ENCODE measurements at places on chromosomes 2 and 18.

GRCh38 chr2:218516614-218517013, 51.5 kb downstream of the USP37 start:
- peak; percentile 21 for DNase-seq

GRCh38 chr2:215948051-215948450, 65.3 kb downstream of the MREG start:
- DNase-seq = no peak

GRCh38 chr2:134675314-134675713, 43.5 kb downstream of the TMEM163 start:
- no peak for DNase-seq

DNA sequence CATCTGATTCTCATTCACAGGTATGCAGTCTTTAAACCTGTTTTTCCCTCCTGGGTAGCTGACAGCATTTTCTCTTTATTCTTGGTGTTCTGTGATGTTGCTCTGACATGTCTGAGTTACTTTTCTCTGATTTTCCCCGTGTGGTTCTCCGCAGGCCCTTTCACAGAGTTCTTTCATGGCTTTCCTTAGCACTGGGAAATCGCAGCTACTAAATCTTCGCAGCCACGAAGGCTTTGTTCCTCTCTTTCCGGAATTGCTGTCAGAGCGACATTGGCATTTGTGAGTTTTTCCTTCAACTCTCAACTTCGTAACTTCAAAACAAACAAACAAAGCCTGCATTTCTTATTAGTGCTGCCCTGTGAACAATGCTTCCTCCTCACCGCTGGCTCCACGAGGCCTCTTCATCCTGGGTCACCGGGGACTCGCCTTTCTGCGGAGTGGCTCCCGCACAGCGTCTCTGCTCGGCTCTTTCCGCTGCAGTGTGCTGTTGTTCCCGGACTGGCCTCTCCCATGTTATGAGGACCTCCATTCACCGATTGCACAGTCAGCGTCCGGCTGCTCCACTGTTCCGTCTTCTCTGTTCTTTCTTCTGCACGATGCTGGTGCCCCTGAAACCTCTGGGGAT, 16.1 kb downstream of the COLEC11 start:
- no peak for DNase-seq

- no peak for DNase-seq
These were observed 900.8 kb upstream of the CELF4 start for GRCh38 chr18:38466426-38466825.

DNA sequence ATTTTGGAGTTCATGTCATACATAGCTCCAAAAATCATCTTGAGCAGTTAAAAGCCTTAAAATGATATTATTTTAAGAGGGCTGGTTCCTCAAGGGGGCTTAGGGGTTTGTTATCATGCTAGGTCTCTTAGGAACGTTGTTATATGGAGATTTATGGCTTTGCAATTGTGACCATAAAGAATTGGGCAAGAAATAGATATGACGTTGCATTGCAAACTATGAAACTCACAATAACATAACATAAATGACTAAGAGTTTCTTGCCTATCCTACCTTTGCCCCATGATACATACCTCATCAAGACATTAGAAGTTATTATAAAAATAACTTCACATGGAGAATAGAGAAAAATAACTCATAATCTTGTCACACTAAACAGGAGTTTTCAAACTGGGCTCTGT, 206.4 kb upstream of the SESTD1 start:
- DNase-seq = no peak

- DNase-seq = no peak
These were observed 184.5 kb downstream of the TCF4 start for GRCh38 chr18:55403421-55403949.

- no peak for DNase-seq
These were observed 19.8 kb downstream of the SMIM21 start for GRCh38 chr18:75407468-75408437.

DNA sequence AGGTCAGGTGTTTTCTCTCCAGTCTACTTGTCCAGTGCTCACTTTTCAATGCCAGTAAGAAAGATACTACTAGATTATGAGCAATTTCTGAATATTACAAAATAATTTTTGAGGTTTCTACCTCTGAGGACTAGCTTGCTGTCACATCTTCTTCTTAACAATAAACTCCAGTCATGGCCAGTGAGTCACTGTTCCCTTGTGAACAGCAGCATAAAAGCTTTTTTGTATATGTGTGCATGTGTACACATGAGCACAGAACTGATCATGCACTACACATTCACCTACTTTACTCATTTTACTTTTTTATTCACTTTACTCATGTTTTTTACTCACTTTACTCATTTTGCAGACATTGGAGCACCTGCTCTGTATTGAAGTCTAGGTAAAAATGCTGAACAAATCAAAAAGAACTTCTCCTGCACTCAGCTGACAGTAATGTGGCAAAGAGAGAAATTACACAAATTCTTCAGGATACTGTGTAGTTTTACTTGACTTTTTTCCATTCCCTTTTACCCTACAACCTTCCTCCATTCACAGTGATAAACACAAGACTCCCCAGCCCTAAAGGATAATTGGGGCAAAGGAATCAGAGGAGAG, 28.0 kb downstream of the ST6GAL2 start:
- no peak for DNase-seq

DNA sequence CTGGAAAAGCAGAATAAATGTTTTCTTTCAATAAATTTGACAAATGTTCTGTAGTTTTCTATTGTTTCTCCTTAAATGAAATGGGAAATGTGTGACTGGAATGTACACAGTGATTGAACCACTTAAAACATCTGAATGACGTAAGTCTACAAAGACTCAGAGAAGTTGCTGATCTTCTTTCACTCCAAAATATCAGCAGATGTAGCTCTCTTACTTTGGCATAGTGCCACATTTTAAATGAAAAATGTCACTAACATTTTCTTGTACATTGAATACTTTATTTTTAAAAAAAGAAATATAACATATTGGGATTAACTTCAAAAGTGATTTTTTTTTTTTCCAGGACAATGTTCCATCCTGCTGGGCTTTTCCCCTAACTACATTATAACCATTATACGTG, 565.6 kb downstream of the TMEM182 start:
- no peak for DNase-seq

- no peak for DNase-seq
These were observed 57.6 kb downstream of the PIEZO2 start for GRCh38 chr18:11091746-11092145.

DNA sequence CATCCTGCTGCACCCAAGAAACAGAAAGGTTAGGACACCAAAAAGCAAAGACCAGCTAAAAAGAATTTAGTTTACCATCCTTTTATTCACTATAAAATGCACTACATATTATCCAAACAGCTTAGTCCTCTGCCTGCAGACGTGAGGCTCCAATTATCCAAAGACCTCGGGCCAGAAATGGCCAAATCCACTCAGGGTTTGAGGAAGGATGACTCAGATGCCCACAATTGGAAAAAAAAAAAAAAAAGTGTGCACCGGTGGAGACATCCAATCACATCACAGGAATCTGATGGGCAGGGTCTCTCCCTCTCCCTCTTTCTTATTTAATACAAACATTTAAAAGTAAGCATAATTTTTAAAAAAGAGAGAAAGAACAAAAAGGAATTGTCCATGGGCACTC, 65.7 kb downstream of the TRABD2A start:
- no peak for DNase-seq

GRCh38 chr2:30262716-30263309, 31.5 kb downstream of the LBH start:
- no peak for DNase-seq
